ENCODE measurements at places on chromosomes 7 and 10.

DNA sequence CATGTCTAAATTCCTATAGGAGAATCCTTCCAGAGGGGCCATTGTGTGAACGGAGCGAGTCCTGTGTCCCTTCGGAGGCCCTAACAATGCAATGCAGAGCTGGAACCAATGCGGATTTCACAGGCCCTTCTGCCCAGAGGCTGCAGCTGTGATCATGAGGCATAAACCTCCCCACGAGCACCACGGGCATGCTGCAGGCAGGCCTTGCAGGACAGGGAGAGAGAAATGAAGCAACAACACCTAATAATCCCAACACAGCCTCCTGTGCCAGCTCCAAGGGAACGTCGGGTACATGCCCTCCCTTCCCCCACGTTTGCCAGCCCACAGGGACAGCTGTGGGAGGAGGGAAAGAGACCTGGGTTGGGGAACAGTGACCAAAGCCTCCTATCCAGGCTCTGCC, 74.4 kb downstream of the TNS3 start:
- DNase-seq, result no peak

DNA sequence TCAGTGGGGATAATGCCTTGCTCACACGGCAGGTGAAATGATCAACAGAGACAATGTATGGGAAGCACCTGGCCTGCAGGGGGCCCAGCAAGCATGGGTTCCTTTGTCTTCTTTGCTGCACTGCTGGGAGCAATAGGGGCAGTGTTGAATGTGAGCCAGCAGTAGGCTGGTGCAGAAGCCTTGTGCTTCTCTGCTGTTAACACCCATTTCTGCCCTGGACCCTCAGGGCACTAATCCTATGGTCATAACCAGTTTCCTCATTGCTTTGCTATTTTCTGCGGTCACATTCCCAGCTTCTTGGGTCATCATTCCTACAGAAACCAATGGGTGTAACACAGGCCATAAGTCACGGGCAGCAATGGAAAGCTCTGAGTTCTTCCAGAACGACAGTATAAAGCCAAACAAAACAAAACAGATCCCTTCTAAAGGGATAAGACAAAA, 10.9 kb upstream of the LGI1 start:
- peak; percentile 72 for DNase-seq

DNA sequence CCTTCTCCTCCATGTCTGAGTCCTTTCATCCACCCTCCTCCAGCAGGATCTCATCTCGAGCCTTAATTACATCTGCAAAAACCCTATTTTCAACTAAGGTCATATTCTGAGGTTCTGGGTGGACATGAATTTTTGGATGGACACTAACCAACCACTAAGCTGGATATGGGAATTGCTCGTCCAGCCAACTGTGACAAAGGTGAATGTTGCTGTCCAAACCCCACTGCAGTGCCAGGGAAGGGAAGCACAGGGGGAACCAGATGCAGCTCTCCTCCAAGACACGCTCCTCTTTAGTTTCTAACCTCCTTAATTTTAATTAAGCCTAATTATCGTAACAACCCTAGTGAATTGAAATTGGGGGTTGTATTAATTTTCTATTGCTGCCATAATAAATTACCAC, 65.1 kb upstream of the EBF3 start:
- no peak for DNase-seq

- DNase-seq, result peak; percentile 56
Measured at GRCh38 chr7:70098133-70098561, 499.9 kb downstream of the AUTS2 start.

DNA sequence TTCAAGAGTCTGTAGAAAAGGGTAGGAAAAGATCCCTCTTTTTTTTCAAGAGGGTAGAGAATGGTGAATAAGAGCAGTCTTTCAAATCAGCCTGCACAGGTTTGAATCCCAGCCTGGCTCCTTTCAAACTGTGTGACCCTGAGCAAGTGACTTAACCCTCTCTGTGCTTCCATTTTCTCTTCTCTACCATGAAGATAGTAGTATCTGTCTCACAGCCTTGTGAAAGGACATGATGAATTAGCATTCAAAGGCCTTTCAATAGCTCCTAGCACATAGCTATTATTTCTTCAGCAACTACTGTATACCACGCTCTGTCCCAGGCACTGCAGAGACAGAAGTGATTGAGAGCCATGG, 25.4 kb downstream of the LEP start:
- DNase-seq, result no peak

All from LoVo (cell line).